ENCODE measurements at places on chromosomes 3 and 15.
A peak's percentile ranks its signal among the peaks of the same experiment; 100 is the strongest.

- DNase-seq: no peak
Measured at GRCh38 chr3:70800951-70801350, 488.5 kb upstream of the MDFIC2 start.

DNA sequence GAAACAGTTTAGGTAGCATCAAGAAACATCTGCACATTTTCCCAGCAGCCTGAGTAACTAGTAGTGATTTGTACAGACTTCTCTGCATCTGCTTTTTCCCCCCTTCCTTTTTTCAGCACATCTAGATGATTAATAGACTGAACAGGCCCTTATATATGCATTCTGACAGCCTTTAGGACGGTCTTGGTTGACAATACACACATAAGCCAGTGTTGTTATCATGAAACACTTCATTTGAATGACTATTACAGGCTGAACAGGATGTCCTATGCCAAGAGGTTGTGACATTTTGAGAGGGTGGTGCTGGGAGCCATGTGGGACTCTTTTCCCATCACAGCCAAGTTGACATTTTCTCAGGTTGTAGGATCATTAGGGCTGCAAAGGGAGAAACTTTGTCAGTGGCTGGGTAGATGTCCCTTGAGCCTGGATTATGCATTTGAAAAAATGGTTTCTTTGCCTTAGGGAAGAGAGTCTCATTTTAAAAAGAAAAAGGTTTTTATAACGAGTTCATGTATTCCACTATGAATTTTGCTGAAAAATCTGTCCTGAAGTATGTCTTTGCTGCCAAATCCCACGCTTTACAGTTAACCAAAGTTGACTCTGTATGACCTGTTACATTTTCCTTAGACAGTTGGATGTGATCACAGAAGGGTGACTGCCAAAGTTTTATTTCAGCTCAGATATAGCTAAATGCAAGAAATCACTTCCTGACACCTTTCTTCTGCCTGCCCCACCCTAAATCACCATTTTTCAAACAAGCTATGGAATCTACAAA, 73.7 kb downstream of the FILIP1L start:
- no peak for DNase-seq

DNA sequence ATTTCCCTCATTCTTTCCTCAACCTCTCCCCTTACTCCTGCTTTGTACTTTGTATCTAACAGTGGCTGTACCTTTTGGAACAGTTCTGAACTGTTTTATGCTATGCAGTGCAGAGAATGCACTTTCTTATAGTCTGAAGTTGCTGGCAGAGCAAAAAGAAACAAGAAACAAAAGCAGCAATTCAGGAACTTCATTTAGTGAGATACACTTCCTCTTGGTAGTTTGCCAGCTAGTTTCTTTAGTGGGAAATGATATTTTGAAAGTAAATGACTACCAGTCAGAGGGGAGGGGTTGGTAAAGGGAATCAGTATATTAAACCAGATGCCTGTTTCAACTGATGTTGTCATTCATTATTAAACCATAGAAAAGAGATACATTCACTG, 55.0 kb upstream of the CHD2 start:
- DNase-seq: no peak

- no peak for DNase-seq
Measured at GRCh38 chr3:43998370-43998835, 243.3 kb upstream of the TOPAZ1 start.

GRCh38 chr3:4587838-4588105, 94.6 kb downstream of the ITPR1 start:
- no peak for DNase-seq

- DNase-seq: no peak
Measured at GRCh38 chr3:189108735-189109134, 63.0 kb upstream of the TPRG1 start.

DNA sequence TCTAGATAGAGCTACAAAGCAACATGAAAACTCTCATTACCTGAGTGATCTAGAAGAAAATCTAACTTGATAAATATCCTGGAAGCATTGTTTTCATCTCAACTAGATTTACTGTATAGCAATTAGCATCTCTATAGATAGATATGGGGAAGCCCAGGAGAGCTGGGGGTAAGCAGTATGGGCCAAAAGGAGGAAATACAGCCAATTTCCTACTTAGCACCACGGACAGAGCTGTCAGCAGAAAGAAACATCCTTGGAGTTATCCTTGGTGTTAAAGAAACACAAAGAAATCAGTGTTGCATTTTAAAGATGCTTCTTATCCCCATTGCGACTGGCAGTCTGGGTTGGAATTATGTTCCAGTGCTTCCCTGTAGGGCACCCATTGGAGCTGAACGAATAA, 126.2 kb downstream of the TIGIT start:
- DNase-seq: no peak

GRCh38 chr3:77935418-77935817, 895.5 kb downstream of the ROBO2 start:
- DNase-seq: no peak

DNA sequence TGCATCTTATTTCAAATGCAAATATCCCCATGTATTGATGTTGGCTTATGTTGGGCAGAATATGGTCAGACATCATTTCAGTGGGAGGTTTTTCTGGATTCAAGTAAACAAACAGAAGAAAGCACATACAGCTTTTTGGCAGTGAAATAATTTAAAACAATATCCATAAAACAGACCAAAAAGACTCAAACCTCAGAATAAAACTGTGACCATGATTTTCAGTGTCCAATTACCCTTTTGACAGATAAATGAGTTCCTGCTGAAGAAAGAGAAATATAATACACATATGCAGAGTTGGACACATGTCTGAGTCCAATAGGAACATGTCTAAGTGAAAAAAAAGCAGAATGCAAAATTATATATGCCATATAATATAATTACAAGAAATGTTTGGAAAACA, 39.1 kb downstream of the PXK start:
- no peak for DNase-seq

DNA sequence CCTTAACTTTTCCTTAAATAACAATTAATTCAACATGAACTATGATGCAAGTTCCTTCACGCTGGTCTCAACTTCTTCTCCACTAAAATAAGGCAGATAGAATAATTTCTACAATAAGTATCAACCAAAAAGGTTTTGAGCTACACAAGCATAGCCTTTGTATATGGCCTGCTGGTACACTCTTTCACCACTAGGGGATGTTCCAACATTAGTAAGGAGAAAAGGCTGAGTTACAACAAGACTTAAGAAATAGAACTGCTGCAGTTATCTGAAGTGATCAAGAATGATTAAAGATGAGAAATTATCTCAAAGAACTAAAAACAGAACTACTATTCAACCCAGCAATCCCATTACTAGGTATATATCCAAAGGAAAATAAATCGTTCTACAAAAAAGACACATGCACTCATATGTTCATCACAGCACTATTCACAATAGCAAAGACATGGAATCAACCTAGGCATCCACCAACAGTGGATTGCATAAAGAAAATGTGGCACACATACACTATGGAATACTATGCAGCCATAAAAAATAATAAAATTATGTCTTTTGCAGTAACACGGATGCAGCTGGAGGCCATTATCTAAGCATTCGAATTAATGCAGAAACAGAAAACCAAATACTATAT, 14.4 kb downstream of the ATP13A3 start:
- peak; percentile 49 for DNase-seq

- no peak for DNase-seq
Measured at GRCh38 chr3:66808891-66809594, 189.1 kb upstream of the KBTBD8 start.

DNA sequence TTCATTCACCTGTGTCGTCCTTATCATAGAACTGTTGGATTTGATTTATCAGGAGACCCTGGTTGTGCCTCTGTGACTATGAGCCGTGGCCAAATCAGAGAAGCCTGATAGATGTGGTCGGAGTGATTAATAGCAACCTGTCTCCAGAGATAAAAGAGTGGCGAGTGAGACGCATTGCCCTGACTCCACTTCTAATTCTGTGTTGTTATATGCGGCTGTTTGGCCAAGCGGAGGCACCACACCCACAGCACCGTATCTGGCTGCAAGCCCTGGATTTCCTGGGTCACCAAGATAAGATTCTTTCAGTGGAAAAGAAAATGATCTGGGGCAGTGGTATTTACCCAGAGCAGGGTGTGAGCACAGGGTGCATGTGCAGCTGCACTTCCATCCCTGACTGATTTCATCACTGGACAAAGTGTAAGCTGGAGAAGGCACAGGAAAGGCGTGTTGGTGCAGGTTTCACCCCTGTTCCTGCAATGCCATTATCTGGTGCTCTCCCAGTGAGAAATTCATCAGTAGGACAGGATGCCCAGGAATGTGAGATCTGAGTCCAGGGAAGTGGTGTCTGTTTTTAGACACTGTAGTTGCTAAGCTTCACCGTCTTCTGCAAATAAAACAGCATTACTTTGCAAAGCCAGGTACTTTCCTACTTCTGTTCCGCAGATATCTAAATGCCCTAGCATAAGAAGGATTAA, 84.6 kb downstream of the CD47 start:
- no peak for DNase-seq

GRCh38 chr3:120153294-120153693, 59.0 kb upstream of the GSK3B start:
- no peak for DNase-seq

DNA sequence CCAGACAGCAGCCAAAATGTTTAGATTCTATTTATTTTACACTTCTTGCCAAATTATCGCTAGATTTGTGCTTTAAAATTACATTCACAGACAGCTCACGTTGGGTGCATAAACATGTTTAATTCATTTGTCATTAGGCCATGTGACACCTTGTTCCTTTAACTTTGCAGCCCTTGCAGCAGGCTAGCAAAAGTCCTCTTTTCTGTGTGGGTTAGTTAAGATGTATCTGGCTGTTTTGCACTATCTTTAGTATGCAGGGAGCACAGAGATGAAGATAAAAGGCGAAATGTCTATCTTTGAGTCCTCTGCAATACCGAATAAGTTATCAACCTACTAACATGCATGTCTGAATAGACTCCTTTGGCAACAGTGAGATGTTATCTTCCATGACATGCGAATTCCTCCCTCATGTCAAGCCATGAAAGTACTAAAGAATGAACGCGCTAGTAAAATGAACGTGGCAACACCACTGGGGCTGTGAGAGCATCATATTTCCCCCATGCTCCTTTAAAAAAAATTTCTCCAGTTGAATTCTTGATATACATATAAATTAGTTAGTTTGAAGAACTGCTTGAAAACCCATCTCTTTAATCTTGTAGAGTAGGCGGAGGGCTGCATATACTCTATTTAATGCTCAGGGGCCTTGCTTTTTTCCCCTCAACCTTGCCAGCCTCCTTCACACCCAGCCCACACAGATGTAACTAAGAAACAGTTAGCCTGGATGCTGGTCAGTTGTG, 620.4 kb upstream of the NR2F2 start:
- no peak for DNase-seq

All from NCI-H460 (cell line).